ENCODE measurements at places on chromosomes 12 and 14.
A peak's percentile ranks its signal among the peaks of the same experiment; 100 is the strongest.

DNA sequence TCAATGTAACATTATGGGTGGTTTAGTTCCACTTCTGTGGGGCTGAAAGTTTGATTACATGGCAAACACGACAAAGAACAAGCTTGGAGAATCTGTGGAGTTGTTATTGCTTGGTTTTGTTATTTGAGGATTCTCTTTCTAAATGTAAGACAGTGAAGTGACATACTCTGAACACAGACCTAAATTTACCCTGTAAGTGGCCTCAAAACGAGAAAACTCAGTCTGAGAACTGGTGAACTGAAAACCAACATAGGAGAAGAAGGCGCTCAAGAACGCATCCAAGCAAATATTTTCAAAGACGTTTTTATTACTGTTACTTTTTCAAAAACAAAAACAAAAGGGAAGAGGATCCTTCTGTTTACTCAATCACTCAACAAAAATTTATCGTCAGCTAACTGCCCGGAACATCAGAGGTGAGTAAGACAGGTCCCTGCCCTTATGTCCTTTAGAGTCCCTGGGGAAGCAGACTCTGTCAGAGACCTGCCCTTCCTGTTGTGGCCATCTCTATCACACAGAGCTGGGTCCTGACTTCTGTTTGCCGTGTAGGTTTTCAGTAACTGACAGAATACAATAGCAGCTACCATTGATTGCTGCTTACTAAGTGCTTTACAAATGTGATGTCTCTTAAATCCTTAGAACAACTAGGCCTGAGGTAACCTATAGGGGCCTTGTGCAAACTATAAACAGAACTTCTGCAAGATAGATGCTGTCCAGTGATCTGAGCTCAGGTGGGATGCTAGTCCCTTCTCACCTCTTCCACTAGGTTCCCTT is 79.3 kb upstream of the C12orf71 start:
- no peak for DNase-seq

DNA sequence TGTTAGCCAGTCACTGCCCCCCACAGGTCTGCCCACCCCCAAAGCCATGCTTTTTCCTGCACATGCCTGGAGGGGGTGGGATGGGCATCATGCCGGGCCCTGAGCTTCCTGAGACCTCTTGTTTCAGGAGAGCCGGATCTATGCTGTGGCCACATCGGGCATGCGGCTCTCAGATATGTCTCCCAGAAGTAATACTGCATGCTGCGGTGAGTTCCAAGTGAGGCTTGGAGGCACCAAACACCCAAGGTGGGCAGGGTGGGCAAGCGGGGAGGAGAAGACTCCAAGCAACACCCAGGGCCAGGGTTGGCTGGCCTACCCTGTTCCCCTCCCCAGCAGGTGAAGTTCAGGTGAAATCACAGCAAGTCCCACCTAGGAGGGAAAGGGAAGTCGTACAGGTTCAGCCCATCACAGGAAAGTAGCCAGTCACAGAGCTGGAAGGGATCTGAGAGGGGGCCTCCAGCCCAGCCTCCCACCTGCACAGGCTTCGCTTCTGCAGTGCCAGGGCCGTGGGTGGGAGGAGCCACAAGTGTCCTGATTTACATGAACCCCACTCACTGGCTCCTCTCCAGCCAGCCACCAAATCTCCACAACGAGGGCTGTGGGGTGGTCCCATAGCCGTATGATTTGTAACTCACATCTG is 30.9 kb downstream of the PIGH start:
- peak; percentile 46 for DNase-seq

GRCh38 chr12:22665476-22665875 is 40.5 kb downstream of the ETNK1 start:
- DNase-seq, result no peak

DNA sequence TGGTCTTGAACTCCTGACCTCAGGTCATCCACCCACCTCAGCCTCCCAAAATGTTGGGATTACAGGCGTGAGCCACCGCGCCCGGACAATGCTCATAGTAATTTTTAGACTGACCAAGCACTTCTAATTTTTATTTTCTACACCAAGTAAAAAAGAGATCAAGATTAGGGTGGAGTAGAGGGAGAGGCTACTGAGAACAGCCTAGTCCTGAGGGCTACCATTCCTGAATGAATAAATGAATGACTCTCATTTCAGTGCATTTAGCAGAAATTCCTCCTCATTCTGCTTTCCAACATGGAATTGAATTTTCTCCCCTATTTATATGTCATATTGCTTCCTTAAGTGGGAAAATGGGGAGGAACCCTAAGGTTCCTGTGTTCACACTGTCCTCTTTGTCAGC is 26.4 kb downstream of the BBOF1 start:
- no peak for DNase-seq

GRCh38 chr12:45601888-45602287 is 127.6 kb upstream of the ARID2 start:
- DNase-seq, result no peak

- DNase-seq, result no peak
Measured at GRCh38 chr14:77046721-77047120, 18.2 kb upstream of the IRF2BPL start.

- no peak for DNase-seq
Measured at GRCh38 chr12:26299751-26300150, 104.4 kb downstream of the SSPN start.

- DNase-seq, result no peak
Measured at GRCh38 chr14:80208461-80208860, 2.8 kb downstream of the DIO2 start.

GRCh38 chr12:130258863-130259262 is 78.8 kb upstream of the PIWIL1 start:
- DNase-seq, result no peak

GRCh38 chr14:74524076-74524811 is 30.7 kb downstream of the ISCA2 start:
- DNase-seq, result no peak
